ENCODE measurements at places on chromosomes 5 and 9.

- no peak for DNase-seq
Measured at GRCh38 chr5:121581588-121581987, 270.1 kb upstream of the FTMT start.

- DNase-seq = no peak
Measured at GRCh38 chr5:84445049-84445685, 60.5 kb upstream of the EDIL3 start.

DNA sequence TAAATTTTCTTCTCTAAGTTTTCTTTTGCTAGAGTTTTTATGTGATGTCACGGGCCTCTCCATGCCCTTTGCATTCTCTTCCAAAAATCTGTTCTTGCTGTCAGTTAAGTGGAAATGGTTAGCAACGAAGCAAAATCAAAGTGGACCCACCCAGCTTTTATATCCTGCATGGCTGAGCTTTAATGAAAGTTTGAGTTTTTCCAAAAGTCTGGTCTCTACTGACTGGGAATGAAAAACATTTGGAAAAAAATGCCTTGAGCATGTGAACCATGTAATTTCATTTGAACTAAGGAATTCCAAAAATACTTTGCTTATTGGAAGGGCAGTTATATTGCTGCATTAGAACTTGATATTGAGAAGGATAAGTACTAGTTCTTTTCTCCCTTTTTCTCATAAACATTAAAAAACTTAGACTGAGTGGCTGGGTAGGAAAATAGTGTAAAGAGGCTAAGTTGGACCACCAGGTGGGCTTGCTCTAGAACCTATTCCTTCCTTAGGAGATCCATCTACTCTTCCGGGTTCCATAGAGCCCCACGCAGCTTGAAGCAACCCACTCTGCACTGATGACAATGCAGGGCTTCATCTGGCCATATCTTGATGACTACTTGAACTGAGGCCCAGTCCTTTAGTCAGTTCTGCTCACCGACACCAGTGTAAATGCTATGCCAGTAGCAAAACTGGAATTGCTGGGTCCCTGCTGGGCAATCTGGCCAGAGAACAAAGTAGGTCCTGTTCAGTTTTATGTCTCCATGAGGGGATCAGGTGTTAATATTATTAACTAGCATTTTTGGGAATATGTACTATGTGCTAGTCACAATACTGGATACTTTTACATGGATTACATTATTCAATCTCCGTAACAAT, 17.4 kb upstream of the RIC1 start:
- DNase-seq = no peak

DNA sequence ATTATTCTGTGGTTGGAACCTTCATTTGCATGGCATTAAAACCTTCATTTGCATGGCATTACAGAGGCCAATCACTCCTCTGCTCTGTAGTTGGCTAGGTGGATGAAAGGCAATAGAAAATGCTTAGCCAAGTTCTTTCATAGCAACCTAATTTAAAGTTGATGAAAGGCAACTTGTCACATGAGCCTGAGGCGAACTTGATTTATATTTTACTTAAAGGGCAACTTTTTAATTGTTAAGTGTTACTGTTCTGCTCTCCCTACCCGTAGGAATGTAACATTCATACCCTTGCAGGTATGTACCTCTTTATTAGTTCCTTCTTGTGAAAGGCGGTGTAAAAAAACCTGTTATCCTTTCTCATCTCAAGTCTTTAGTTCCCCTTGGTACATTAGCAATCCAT, 7.9 kb upstream of the ERMP1 start:
- DNase-seq = no peak

DNA sequence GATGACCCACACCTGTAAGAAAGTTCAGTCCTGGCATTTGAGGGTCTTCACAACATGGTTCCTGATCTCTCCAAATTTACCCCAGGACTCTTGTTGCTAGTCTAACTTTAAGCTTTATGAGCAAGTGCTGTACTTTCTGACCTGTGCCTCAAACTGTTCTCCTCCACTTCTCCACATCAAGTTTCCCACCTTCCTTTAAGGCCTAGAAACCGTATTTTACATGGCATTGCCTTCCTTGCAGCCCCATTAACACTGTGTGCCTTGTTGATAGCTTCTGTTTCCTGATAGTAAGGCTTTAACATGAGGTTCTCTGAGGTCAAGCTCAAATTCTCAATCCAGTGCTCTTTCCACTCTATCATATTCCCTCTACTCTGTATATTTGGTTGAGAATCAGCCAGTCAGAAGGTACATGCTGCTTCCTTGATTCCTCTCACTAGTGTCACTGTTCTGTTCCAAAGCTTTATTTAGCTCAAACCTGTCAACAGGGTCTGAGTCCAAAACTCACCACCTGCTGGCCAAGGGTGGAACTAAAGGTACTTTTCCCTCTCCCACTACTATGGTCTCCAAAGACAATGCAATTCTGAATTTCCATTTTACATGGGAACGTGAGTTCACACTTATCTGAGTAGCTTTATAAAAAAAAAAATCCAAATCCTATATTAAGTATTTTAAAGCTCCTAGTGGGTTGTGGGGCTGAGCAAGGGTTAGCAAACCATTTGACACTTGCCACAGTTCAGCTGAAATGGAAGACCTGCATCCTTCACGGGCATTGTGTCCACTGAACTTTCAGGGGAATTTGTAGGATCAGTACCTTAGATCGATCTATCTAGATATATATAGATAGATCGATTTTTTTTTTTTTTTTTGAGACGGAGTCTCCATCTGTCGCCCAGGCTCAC, 21.1 kb downstream of the VCP start:
- DNase-seq = no peak

DNA sequence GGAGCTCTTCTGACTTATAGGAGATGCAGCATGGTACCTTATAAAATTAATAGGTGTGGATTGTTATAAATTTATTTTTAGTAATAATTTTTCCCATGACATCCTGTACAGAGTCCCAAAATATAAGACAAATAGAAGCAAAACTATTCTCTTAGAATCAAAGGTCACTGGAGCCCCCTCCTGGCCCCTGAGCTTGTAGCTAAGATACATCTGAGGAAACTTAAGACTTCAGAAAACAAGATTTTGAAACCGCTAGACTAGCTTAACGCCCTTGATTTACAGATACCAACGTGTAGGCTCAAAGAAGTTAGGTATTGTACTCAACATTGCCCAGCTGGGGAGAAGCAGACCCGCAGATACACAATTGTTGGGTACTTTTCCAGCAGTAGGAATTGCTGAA, 45.7 kb upstream of the KCNN2 start:
- DNase-seq = no peak

GRCh38 chr5:159419576-159419975, 89.3 kb upstream of the IL12B start:
- no peak for DNase-seq

Data from AG09319 (cell line).